Chondrocyte (in vitro differentiated cells): ENCODE measurements at places on chromosomes 11 and 22.

DNA sequence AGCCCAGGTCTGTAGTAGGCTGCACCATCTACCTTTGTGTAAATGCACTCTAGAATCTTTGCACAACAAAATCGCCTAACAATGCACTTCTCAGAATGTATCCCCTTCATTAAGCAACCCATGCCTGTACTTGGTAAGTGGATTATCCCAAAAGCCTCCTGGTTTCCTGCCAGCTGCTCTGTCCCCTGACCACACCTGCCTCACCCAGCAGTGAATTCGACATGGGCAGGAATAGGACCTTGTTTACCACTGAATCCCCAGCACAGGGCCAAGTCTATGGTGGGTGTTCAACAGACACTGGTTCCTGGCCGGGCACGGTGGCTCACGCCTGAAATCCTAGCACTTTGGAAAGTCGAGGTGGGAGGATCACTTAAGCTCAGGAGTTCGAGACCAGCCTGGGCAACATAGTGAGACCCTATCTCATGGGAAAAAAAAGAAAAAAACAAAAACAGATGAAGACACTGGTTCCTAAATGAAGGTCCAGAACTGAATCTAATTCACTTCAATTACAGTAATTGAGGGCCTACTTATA, 5.1 kb upstream of the SYCE3 start:
- no peak for DNase-seq

- no peak for DNase-seq
Measured at GRCh38 chr22:26753125-26753862, 95.9 kb downstream of the MIAT start.

DNA sequence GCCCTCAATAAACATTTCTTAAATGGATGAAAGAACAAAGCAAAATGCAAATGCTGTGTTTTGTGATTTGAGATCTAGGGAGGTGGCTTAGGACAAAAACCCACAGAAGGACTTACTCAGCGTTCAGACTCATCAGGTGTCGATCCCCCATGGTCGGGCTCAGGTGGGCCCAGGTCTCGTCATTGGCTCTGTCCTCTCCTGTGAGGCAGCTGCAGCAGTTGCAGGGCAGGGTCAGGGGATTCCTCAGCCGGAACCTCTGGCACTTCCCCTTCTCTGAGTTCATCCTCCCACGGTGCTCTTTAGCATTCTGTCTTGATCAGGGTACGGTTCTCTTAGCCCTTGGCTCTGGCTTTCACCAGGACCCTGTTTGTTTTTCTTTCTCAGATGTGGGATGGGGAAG, 14.0 kb upstream of the ACR start:
- DNase-seq: no peak

GRCh38 chr11:33317662-33318061, 60.5 kb downstream of the HIPK3 start:
- DNase-seq: no peak

- DNase-seq: no peak
Measured at GRCh38 chr11:84607975-84608836, 1018.9 kb downstream of the DLG2 start.

DNA sequence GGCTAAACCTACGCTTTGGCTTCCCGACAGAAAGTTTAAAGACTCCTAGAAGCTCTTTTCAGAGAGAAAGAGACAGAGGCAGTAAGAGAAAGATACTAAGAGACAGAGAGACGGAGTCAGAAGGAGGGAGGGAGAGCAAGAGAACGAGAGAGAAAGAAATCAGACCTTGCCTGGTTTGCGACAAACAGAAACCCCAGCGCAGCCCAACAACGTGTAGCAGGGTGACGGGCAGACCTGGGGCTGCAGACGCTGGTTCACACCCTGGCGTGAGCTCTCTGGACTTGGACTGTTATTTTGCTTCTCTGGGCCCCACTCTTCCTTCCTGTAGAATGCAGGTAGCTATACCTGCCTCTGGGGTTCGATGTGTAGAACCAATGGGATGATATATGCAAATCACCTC, 244.4 kb upstream of the SYN3 start:
- DNase-seq: no peak

- DNase-seq: no peak
Measured at GRCh38 chr11:77884829-77885190, 63.9 kb downstream of the AAMDC start.

- DNase-seq: no peak
Measured at GRCh38 chr22:23903328-23903971, 9.3 kb downstream of the MIF start.

GRCh38 chr11:11862999-11863398, 21.2 kb downstream of the USP47 start:
- DNase-seq: no peak

DNA sequence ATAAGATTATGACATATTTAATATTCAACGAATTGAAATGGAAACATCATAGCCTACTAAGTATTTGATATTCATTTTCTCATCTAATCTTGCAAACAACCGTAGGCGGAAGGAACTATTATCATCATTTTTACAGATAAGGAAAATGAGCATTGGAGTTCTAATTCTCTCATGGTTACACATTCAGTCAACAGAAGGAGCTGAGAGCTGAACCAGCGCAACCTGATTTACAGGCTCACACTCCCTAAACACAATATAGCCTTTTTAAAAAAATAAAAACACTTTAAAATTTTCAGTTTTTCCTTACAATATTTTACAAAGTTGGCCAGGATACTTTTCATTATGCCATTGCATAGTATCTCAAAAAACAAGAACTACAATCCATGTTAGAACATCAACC, 74.8 kb downstream of the APOL5 start:
- no peak for DNase-seq

DNA sequence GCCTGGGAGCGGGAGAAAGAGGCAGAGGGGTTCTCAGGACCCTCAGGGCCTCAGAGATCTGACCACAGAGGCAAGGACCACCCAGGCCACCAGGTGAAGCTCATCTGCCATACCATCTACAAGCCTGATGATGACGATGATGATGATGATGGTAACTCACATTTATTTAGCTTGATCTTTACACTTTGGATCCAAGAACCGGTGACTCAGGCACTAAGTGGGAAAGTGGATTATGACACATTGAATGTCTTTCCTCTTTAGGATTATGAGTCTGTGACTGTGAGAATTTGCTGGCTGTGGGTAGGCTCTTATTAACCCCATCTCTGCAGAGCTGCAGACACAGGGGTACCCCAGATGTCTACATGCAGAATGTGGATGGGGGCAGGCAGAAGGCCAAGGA, 110.3 kb downstream of the DSCAML1 start:
- no peak for DNase-seq

DNA sequence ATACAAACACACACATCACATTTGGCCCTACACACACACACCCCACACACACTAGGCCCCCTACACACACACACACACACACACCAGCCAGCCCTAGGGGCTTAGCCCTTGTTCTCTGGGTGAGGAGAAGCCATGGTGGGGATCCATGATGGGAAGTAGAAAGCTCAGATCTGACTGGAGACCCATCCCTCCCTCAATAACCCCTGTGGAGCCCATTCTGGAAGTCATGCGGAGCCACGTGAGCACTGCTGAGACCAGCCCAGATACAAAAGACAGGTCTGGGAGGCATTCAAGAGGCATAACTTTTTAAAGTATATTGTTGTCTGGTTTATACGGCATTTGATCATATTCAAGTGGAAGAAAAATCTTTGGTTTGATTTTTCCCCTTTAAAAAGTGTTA, 448.5 kb downstream of the SOX6 start:
- no peak for DNase-seq

- no peak for DNase-seq
Measured at GRCh38 chr11:119624102-119624615, 104.8 kb downstream of the NECTIN1 start.

DNA sequence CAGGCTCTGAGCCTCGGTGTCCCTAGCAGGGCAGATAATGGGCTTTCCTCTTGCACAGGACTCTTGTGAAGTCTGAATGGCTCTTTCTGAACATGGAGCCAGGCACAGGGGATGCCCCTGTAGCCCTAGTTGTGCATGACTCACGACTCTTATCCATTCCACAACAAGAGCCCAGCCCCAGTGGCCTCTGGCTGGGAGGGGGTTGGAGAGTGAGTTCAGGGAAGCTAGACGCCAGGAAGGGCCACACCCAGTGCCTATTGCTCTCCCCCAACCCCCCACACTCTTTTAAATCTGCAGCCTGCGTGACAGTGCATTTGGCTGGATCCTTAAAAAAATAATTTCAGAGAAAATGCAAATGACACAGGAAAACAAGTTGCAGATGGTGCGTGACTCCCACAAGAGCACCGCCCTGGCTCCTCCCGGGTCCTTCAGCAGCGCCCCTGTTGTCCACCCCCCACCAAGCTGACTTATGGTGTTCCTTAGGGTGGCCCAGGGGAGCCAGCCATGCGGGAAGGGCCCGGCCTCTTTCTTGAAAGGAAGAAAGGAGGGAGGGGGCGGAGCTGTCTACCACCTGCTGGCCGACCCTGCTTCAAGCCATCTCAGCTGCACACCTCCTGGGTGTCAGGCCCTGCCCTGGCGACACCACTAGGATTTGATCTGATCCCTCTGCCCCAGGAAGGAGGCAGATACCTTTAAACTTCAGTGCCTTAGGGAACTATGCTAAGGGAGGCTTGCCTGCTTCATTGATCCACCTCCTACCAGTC, 74.7 kb downstream of the MN1 start:
- no peak for DNase-seq

- DNase-seq: no peak
Measured at GRCh38 chr11:1049431-1049891, 12.9 kb upstream of the MUC6 start.

DNA sequence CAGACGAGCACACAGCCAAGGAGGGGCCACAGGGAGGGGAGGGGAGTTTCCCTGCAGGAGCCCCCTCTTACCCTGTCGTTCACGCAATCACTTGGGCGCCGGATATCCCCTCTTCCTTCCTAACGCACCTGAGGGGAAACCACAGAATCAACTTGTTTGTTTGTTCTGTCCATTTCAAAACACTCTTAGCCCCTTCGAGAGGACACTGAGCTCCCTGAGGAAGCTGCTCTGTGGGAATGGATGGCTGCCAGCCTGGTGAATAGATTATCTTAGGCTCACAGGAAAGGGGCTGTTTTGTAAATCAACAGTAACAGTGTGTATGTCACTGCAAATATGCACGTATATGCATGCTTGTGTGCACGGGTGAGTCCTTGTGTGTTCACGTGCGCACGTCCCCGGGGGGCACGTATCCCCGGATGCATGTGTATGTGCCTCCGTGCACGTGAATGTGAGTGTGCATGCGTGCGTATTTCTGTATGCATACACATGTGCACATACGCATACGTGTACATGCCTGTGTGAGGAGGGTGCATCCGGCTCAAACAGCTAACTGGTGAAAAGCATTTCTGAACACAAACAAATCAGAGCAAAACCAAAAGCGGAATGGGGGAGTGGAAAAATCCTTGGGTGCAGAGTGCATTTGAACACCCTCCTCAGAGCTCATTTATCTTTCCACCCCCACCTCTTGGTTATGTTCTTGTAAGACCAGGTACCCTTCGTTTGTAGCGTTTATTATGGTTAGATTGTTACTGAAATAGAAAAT, 7.2 kb downstream of the ARSA start:
- no peak for DNase-seq

DNA sequence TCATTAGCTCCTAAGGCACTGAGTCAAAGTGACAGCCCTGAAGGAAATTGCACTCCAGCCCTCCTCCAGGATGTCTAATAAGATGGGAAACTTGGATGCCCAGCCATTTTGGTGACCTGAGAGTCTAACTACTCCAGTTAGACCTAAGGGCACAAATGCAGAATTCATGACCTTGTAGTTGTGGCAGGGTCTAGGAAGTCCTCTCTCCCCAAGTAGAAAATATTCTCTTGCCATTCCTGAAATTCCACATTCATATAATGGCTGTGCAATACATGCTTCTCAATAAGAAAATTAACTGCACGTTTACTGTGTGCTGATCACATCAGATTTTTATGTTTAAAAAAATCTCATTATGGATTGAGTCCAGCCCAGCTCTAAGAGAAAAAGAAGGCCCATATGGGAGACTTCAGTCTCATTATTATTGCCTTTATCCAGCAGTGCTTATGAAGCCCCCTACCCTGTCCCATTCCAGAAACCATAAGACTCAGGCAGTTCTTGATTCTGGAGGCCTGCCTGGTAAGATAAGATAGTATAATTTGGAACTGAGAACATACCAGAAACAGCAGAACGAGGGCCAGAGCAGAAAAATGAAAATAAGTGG, 133.7 kb upstream of the LDLRAD3 start:
- DNase-seq: no peak

DNA sequence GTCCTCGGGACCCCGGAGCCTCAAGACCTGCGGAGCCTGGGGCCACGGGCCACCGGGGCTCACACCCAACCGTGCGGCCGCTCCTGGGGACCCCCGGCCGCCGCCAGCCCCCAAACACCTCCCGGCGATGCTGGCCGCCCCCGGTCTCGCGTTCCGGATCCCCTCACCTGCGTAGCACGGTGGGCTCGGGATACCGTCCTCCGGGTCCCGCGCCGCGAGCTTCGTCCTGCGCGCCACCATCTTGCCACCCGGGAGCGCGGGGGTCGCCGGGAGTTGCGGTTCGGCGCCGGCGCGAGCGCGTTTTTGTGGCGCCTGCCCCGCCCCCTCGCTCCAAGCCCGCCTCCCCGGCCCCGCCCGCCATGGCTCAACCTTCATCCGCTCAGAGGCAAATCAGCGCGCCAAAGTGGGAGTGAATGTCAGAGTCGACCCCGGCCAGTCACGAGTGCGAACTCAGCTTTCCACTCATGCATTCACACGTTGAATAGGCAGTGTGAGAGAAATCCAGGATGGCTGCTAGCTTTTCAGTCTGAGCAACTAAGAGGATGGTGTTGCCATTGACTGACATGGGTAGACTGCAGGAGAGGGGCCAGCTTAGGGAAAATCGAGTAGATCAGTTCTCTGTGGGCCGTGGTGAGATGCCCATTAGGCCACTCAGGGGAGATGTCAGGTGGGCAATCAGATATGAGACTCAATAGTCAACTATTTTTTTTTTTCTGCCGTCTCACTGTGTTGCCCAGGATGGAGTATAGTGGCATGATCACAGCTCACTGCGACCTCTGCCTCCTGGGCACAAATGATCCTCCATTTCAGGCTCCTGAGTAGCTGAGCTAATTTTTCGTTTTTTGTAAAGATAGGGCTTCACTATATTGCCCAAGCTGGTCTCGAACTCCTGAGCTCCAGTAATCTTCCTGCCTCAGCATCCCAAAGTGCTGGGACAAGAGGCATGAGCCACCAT, 28.3 kb downstream of the SERHL2 start:
- DNase-seq: no peak
